Effector memory CD4-positive, alpha-beta T cell (primary cell): ENCODE measurements at places on chromosomes 7 and 10.

DNA sequence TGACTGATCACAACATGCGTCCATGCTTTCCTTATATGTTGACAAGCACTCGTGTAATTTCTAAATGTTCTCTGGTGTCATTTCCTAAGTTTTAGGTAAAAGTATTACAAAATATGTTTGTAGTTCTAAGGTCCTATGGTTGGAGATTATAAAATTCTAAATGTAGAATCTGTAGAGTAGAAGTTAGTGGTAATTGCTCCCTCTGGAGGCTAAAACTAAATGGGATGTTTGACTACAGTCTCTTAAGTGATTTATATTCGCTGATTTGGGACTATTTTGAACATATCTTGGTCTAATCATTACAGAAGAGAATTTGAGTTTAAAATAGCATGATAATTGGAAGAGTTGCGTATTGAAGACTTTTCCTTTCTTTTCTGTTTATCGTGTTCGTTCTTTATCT lies 74.1 kb downstream of the ZMYND11 start:
- no peak for DNase-seq

GRCh38 chr7:76358011-76358480 lies 745 bp downstream of the YWHAG start:
- peak; percentile 11 for DNase-seq

DNA sequence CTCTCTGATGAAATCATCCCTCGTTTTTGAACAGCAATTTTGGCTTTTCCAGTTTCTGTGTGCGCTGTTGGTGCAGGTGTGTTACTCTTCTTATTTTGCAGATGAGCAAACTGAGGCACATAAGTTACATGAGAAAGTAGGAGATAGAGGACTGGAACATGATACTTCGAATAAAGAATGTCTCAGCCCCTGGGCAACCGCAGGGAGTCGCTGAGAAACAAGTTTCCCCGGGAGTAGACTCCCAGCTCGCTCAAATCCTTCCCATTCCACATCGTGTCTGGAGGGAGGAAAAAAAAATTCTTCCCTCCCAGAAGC lies 18.0 kb downstream of the MXI1 start:
- no peak for DNase-seq

- DNase-seq, result no peak
Measured at GRCh38 chr7:74443543-74444247, 10.0 kb upstream of the GTF2IRD1 start.

DNA sequence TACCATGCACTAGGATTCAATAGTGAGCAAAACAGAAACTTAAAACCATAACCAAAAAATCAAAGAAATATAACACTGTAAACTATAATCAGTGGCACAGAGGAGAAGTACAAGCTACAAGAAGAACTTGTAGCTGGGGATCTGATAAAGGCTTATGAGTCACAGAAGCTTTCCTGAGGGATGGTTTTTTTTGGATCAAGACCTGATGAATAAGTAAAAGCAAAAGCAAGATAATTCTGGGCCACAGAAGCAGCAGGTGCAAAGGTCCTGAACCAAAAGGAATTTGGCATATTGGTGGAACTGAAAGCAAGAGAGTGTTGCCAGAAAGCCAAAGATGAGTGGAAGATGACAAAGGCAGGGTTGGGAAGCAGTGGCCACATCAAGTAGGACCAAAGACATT lies 37.4 kb upstream of the BET1 start:
- no peak for DNase-seq

DNA sequence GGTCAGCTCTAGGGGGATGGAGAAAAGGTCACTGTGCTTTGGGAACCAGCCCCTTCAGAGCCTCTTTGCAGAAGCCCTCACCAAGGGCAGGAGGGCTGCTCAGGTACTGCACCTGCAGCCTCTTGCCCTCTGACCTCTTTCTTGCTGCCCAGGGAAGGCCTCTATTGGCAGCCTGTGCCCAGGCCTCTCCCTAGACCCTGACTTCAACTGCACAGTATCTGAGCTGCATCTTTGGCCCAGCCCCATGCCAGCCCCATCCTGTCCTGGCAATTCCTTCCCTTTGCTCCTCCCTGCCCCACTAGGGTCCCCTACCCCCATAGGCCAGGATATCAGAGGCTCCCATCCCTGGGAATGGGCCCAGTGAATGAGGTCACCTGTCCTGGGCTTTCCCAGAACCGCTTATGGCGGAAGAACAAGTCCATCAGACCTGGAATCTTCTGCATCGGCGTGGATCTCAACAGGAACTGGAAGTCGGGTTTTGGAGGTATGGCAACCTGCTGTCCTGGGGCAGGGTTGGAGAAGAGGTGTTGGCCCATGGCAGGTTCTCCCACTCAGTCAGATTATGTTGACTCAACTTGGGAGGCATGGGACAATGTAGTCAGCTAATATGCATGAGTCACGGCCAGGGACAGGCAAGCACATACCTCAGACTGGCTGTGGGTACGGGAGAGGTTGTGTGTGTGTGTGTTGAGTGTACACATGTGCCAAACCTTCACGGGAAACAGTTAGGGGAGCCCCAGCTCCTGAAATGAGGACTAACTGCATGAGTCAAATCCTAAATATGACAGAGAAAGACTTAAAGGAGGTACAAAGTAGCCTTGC lies 17.1 kb upstream of the CPA1 start:
- DNase-seq, result no peak

- DNase-seq, result no peak
Measured at GRCh38 chr10:76962851-76963250, 674.8 kb downstream of the KCNMA1 start.

DNA sequence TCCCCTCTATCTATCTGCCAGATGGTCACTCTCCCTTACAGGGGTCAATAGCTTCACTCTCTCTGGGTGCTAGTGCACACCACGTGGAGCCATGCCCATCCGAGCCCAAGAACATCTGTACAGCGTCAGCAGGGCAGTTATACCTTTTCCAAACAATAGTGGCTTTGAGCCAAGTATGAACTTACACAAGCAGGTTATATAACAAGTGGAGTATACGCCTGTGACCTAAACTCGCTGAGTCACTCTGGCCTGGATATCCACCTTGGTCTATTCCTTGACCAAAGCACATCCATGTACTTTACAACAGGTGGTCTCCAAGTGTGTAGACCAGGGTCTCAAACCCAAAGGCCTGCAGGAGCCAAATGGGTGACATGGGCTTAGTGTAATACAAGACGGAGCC lies 20.3 kb downstream of the PLAC9 start:
- DNase-seq, result no peak

DNA sequence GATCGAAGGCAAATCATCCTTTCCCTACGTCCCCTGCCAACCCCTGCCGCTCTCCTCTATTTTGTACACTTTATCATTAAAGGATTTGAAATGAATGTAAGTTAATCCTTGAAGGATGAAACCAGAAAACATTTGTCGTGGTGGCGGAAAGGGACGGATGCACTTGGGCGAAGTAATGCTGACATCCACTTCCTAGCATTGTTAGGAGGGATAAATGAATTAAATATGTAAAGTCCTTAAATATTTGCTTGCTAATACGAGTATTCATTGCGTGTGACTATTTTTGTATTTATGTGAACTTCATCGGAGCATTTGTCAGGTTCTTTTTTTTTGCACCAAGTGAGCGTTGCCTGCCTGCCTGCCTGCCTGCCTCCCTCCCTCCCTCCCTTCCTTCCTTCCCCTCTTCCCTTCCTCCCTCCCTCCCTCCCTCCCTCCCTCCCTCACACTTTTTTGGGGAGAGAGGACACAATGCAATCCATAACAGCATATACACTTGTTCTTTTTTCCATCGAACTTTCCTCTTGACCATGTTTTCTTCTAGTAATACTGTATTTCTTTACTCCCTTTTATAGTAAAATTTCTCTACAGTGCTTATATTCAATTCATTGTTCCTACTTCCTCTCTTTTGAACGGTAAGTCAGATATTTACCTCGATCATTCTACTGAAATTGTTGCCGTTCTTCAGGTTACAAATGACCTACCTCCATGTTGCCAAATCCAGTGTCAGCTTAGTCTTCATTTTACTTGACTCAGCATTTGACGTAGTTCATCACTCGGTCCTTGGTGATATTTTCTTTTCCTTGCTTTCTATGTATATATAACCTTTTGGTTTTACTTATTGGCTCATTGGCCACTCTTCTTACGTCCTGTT lies 831 bp downstream of the CCDC7 start:
- DNase-seq, result no peak

DNA sequence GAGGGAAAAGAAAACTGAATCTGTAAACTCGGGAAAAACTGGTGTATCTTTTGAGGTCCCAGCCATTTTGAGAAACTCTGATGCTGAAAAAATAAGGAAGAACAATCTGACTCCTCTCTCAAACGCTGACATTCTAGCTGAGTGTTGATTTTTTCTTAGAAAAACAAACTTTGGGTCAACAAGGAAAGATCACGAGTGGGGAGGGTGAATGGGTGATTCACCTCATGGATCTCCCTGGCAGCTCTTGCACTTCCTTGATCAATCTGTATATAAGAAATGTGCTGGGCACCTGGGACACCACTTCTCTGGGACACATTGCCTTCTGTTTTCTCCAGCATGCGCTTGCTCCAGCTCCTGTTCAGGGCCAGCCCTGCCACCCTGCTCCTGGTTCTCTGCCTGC lies at the start of gene PIP:
Gene PIP (plus strand): TSS at position 297 of the 400 bp plus-strand sequence. CDS start 40 bp downstream, at position 337.
- no peak for DNase-seq

GRCh38 chr7:51455086-51455485 lies 138.5 kb upstream of the COBL start:
- DNase-seq, result no peak
